Activated T-cell treated with anti-CD3 and anti-CD28 coated beads, Interleukin-2, amount 50 U/mL, for 72 hours (primary cell): ENCODE measurements at places on chromosomes 7 and 10. TPM values are rescaled to one million over a fixed set of nuclear protein-coding genes. Genes with fewer than 3 reads are reported as not detected.
A peak's percentile ranks its signal among the peaks of the same experiment; 100 is the strongest.

DNA sequence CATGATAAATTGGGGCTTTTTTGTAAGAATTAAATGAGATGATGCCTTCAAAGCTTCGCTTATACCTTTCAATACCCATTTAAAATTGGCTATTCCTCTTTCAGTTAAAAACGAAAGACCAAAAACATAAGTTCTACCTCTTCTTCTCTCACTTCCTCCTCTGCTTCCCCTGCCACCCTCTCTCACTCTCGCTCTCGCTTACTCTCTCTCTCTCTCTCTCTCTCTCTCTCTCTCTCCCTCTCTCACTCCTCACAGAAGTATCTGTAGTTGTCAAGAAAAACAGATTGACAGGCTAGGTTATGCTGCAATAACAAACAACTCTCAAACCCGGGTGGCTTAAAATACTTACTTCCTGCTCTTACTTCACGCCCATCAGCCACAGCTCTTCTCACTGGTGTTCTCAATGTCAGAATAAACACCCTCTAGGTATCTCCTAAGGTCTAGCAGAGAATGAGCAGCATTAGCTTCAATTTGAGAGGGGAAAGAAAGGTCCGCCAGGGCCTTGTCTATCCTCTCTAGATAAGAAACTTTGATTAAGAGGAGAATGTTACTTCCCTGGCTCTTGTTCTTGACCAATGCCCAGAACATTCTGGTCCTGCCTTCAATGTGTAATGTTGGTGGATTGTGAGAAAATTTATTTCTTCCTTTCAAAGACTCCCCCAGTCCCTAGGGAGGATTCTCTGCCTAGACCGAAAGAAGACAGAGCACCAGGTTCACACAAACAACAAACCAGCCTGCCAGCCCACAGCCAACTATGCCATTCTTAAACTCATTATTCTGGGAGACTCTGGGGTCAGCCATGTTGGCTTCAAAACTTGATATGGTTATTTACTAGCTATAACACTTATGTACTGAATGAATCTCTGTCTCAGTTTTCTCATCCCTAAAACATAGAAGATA lies 1028.7 kb downstream of the XPNPEP1 start:
- H3K4me3 ChIP-seq = no peak overlapping the region
- H3K4me1 ChIP-seq = no peaks in the 10 kb centered on the region
- no peaks in the 10 kb centered on the region for H3K36me3 ChIP-seq
- no peak overlapping the region for H3K27ac ChIP-seq
- H3K27me3 ChIP-seq = no peaks in the 10 kb centered on the region
- no peak for DNase-seq

GRCh38 chr10:68348265-68348741 lies 15.6 kb upstream of the PBLD start:
- H3K4me3 ChIP-seq = no peak overlapping the region
- H3K36me3 ChIP-seq = peaks cover 2% of the 10 kb centered on the region
- H3K4me1 ChIP-seq = peaks cover 19% of the 10 kb centered on the region

GRCh38 chr10:129993621-129994020 lies 29.5 kb upstream of the EBF3 start:
- H3K36me3 ChIP-seq = peaks cover 3% of the 10 kb centered on the region
- H3K27ac ChIP-seq = no peak overlapping the region
- peaks cover 50% of the 10 kb centered on the region for H3K27me3 ChIP-seq
- no peak overlapping the region for H3K4me3 ChIP-seq

DNA sequence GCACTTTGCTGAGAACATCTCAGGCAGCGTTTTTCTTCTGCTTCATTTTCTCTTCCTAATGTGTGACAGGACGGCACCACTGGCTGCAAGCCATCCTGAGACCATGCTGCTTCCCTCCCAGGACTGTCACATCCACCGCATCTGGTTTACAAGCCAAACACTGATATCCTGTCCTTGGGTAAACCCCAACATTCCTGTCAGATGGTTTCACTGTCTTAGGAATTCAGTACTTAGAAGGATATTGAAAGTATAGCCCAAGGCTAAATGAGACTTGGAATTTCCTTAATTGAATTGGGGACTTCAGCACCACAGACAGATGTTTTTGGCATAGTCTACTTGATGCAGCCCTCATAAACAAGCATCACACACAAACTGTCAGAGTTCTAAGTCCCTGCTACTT lies 74.2 kb upstream of the PLXNA4 start:
- DNase-seq = no peak
- H3K4me3 ChIP-seq = no peak overlapping the region
- no peaks in the 10 kb centered on the region for H3K27me3 ChIP-seq
- peaks cover 17% of the 10 kb centered on the region for H3K4me1 ChIP-seq

DNA sequence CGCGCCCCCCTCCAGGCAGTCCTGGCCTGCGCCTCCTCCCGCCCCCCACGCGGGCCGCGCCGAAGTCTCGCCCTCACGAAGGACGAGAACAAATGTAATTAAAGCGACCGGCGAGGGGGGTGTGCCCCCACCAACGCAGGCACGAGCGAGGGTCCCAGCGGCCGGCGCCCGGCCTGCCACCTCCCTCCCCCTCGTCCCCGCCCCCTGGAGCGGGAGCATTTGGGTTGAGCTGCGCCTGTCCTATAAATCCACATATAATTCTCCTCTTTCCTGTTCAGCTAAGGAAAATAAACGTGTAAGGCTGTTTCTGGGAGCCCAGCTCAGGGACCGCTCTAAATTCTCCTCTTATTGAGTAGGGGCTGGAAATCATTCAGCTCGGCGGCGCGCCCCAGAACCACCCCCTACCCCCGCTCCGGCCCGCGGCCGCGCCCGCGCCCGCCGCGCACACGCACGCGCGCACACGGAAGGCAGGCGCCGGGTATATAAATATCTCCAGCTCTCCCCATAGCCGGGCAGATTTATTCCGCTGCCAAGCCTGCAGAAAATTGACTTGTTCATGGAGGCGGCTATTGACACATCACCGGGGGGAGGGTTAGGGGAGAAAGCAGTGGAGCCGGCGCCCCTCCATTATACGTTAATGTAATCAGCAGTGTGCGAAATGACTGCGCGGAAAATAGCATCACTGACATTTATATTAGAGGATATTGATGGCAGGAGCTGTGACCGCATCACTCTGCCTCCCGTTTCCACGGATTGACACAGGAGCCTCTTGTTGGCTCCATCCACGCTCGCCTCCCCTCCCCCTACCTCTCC lies 61.6 kb upstream of the BTRC start:
- H3K27ac ChIP-seq = no peak overlapping the region
- H3K4me3 ChIP-seq = peak overlapping the region; percentile 94
- H3K4me1 ChIP-seq = peaks cover 5% of the 10 kb centered on the region

DNA sequence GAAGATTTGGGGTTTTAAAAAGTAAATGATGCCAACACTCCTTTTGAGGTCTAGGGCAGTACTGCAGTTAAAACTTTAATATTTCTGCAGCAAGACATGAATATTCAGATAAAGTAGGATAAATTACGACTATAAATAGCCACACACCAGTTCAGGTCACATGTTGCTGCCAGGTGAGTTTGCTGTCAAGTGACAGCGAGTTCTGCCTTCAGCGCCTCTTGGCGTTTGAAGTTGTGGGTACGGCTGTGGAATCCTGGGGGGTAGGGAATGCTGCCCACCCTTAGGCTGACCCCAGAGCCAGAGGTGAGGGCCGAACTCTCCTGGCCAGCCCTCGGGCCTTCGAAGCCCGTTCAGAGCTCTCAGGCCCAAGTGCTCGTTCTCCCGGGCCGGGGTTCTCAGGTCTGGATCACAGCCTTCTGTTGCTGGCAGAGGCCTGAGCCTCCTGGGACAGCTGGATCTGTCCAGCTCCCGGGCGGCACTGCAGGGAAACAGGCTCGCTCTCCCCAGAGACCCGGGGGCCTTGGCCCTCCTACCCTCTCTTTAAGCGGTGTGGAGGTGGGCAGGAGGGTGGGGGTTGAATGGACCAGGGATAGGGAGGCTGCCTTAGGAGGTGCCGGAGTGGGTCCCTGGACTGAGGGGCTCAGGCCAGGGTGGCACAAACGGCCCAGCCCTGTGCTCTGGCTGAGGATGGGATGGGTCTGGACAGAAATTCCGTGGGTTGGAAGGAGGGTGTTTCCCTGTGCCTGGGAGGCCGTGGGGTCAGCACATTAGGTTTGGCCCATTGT lies 5.4 kb downstream of the BRI3 start:
- H3K27me3 ChIP-seq = no peaks in the 10 kb centered on the region
- no peak overlapping the region for H3K4me3 ChIP-seq
- DNase-seq = no peak
- peaks cover 25% of the 10 kb centered on the region for H3K4me1 ChIP-seq
- no peak overlapping the region for H3K27ac ChIP-seq

- H3K4me3 ChIP-seq = no peak overlapping the region
- no peaks in the 10 kb centered on the region for H3K27me3 ChIP-seq
- no peak for DNase-seq
- H3K4me1 ChIP-seq = no peaks in the 10 kb centered on the region
- no peak overlapping the region for H3K27ac ChIP-seq
- H3K36me3 ChIP-seq = no peaks in the 10 kb centered on the region
These were observed 26.8 kb downstream of the WNT2 start for GRCh38 chr7:117296066-117296465.

- H3K27ac ChIP-seq = peak overlapping the region; percentile 72
- H3K4me1 ChIP-seq = peaks cover 55% of the 10 kb centered on the region
- H3K27me3 ChIP-seq = no peaks in the 10 kb centered on the region
These were observed 106.7 kb downstream of the CUBN start for GRCh38 chr10:17022896-17023295.

GRCh38 chr7:104793066-104793465 lies 220.9 kb upstream of the KMT2E start:
- peaks cover 17% of the 10 kb centered on the region for H3K27me3 ChIP-seq
- H3K4me1 ChIP-seq = no peaks in the 10 kb centered on the region
- H3K27ac ChIP-seq = no peak overlapping the region
- no peaks in the 10 kb centered on the region for H3K36me3 ChIP-seq
- DNase-seq = no peak

The HIBADH gene
- total RNA-seq = 20.0 TPM

The INMT gene
- total RNA-seq = not detected

The GLI3 gene
- 0.51 TPM for total RNA-seq

The ECHDC3 gene
- total RNA-seq = 4.2 TPM

The SEMA3E gene
- not detected for total RNA-seq
